Testis (tissue), 5 donors: ENCODE measurements at places on chromosomes 7 and 10.

DNA sequence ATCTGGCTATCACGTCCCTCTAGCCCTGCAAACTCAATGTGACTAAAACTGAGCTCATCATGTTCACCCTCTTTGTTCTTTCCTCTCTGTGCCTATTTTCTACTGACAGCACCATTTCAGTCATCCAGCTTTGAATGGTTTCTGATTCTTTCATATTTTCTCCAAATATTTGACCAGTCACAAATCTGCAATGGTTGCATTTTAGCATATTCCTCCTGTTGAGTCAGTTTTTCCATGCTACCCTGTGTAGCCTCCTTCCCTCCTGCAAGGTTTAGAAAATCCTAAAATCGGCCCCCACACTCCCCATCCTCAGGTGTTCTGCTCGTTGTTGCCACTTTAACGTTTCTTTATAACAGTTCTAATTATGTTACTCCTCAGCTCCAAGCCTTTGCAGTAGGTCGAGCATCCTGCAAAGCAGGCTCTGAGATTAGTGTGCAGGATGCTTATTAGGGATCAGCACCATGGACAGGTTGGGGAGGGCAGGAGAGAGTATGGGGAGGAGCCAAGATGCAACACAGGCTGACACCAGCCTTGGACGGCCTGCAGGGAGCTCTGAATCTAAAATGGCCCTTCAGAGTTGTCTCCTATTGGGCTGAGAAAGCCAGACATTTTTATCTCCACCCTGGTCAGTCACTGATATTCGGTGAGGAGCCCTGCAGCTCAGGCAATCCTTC lies 531.0 kb upstream of the COBL start:
- DNase-seq = no peak

DNA sequence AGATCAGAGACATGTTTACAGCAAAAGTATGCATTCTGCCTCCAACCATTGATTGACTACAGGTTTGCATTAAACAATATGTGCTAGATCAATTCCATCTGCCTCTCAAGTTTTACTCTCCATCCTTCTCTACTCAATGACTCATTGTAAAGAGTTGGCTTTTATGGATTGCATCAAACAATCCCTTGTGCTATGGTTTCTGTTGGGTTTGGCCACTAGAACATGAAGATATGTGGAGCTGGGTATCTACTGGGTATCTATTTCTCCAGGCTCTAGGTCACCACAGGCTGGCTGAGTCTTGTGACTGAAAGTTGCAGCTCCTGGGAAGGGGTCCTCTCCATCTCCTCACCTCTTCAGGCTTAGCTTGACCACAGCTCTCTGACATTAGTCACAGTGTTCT lies 204.7 kb downstream of the DGKI start:
- no peak for DNase-seq

- no peak for DNase-seq
Observed at GRCh38 chr7:127702052-127702652, 50.2 kb downstream of the SND1 start.

DNA sequence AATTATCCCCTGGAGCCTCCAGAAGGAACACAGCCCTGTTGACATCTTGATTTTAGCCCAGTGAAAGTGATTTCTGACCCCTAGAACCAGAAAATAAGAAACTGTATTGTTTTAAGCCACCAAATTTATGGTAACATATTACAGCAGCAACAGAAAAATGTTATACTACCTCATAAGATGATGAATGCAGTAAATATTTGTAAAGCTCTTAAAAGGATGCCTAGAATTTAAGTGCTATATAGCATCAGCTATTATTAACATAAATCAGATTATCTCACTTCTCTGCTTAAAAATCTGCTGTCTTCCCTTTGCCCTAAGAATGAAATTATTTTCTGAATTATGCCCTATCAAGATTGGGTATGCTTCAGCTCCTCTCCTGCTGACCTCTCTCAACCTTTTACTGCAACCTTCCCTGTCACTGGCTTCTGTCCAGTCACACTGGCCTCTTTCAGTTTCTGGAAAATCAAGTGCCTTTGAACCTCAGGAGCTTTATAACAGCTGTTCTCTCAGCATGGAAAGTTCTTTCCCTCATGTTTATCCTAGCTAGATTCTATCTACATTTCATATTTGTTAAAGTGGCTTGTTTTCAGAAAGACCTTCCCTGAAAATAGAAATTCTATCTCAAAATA lies 78.9 kb downstream of the GPR37 start:
- no peak for DNase-seq

DNA sequence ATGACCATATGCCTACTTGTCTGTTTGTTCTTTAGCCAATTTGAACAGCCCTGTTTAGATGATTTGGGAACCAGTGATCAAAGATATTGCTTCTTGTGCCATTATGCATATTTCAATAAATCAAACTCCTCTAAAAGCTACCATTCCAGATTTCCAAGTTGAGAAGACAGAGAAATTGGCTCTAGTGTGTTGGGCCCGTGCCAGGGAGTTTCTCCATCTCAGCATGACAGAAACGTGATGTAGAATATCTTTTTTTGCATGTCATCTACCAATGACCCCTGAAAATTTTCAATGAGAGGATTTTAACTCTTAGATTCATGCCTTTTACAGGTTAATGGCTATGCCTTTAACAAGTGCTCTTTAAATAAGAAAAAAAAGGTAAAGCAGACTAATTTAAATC lies 50.7 kb upstream of the CABCOCO1 start:
- DNase-seq = peak; percentile 32

- DNase-seq = peak; percentile 29
Observed at GRCh38 chr10:132306864-132307751, 642 bp downstream of the STK32C start.
